ENCODE measurements at places on chromosomes 13 and 19. TPM values are rescaled to one million over a fixed set of nuclear protein-coding genes. Genes with fewer than 3 reads are reported as not detected.
A peak's percentile ranks its signal among the peaks of the same experiment; 100 is the strongest.

FAM83E gene
- 6.8 TPM for total RNA-seq

BORA gene
- total RNA-seq, result 27.6 TPM

- DNase-seq, result no peak
Observed at GRCh38 chr19:30480097-30480496, 107.9 kb downstream of the ZNF536 start.

DNA sequence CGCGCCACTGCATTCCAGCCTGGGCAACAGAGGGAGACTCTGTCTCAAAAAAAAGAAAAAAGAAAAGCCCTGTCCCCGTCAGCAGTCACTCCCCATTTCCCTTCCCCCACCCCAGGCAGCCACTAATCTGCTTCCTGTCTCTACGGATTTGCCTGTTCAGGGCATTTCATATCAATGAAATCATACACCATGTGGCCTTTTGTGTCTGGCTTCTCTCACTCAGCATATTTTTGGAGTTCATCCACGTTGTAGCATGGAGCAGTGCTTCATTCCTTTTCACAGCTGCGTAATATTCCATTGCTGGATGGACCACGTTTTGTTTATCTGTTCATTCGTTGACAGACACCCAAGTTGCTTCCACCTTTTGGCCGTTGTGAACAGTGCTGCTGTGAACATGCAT is 36.1 kb upstream of the KLF2 start:
- no peak for DNase-seq

- no peak for DNase-seq
Observed at GRCh38 chr19:35534803-35535480, 1.7 kb downstream of the GAPDHS start.

- DNase-seq, result no peak
Observed at GRCh38 chr19:54207983-54208783, 7.5 kb downstream of the RPS9 start.

DNA sequence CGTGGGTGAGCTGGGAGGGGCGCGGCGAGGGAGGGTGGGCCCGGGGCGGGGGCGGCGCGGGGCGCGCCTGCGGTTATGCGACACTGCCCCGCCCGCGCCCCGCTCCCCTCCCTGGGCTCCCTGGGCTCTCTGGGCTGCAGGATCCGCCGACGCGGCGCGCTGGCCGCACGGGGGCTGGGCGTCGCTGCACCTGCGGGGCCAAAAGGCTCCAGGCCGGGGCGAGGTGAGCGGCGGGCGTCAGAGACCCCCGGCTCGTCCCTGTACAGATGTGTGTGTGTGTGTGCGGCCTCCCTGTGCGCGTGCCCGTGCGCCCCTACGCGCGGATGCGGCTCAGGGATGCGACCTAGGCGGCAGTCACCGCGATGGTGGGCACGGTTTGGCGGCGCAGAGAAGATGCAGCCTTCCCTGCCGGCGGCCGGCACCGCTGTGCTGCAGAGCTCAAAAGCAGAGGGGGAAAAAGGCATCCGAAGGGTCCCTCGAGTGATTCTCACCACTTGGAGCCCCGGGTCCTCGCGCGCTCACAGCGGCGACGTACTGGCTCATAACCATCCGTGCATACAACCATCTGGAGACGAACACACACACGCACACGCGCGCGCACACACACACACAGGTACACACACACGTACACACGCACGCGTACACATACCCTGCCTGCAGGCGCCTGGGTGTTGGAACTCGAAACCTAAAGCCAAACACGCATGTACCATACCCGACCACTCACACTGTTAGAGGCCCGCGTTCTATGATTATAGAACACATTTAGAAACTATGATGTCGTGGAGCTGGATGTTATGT is 709 bp downstream of the ATP8A2 start:
- DNase-seq, result no peak

CPB2 gene
- 0.15 TPM for total RNA-seq

STOML3 gene
- not detected for total RNA-seq

FUT1 gene
- total RNA-seq, result 14.1 TPM

DNA sequence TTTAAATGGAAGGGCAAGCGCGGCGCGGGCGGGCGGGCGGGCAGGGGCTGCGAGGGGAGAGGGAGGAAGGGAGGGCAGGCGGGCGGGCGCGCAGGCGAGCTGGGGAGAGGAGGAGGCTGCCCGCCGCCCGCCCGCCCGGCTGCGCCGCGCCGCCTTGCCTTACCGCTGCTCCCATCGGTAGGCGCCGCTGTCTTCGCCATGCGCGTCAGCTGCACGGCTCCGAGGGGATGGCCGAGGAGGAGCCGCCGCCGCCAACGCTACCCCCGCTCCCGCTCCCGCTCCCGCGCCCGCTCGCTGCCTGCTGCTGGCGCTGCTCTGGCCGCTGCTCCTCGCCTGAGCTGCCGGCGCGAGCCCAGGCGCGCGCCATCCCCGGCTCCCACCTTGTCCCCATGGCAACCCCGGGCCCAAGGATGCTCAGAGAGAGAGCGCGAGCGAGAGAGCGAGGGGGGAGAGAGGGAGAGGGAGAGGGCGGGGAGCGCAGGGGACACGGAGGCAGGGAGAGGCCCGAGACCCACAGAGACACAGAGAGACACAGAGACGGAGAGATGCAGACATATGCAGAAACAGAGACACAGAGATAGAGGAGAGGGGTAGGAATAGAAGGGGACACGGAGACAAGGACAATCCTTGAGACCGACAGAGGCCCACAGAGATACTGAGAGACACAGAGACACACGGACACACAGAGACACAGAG is 40.3 kb downstream of the DEDD2 start:
- peak; percentile 18 for DNase-seq

DNA sequence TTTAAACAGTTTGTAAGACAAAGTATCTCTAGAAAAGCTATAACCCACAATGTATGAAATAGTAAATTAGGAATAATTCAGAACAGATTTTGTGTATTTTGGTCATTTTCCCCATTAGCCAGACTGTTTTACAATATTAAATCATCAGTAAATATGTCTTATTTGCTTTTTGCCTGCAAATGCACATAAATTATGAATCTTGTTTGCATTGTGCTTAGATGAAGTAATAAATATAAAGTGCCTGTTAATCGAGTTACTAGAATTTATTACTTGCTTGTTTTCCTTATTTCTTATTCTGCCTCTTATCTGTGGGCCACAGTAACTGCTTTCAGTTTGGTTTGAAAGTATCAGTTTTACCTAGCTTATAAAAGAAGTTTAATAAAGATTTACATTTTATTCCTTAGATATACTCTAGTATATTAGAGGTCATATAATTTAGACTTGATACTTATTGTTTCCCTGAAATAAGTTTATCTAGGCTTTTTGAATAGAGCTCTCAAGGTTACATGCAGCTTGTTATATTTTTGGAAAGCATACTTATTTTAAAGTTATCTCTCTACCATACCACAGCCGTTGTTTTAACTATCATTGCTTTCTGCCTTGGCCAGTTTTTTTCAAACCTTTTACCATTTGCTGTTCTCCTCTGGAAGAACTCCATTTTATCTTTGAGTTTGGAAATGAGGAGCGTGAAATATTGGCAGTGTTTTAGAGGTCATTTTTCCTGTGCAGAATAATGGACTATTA is 238.0 kb downstream of the NBEA start:
- DNase-seq, result no peak

- DNase-seq, result no peak
Observed at GRCh38 chr13:107865643-107866031, 349.7 kb downstream of the LIG4 start.

DNA sequence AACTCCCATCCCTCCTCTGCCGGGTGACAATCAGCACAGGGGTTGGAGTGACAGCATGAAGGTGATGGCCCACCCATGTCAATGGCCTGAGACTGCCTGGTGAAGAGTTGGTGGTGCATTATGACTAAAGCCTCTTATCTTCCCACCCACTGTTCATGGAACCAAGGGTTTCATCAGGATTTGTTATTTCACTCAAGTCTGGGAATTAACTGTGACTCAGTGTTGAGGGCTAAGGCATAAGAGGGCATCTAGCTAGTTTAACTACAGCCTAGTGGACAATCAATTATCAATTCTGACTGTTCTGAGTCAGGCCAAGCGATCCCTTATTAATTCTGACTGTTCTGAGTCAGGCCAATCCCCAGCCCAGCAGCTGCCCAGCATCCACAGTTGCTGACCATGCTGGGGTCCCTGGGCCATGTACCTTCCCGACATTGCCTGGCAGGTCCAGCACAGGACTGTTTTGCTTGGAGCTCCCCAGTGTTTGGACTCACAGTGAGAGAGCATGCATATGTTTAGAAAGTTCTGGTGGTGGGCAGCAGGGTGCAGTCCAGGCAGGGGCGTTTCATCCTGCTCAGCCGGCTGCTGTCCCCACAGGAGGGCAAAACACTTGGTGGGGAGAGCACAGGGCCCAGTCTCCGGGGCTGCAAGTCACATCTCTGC is 65.5 kb downstream of the RASL11A start:
- no peak for DNase-seq

- DNase-seq, result no peak
Observed at GRCh38 chr13:113117335-113117872, 5.2 kb upstream of the F10 start.

ZNF534 gene
- not detected for total RNA-seq
